Daoy (cell line): ENCODE measurements at places on chromosomes 6 and 20. TPM values are rescaled to one million over a fixed set of nuclear protein-coding genes. Genes with fewer than 3 reads are reported as not detected.
A peak's percentile ranks its signal among the peaks of the same experiment; 100 is the strongest.

- DNase-seq, result no peak
Observed at GRCh38 chr20:44087857-44088120, 99.2 kb downstream of the JPH2 start.

- no peak for DNase-seq
Observed at GRCh38 chr6:167145461-167145860, 12.3 kb downstream of the GPR31 start.

ASCC3 gene
- total RNA-seq, result 33.6 and 36.3 TPM in 2 replicates

DNA sequence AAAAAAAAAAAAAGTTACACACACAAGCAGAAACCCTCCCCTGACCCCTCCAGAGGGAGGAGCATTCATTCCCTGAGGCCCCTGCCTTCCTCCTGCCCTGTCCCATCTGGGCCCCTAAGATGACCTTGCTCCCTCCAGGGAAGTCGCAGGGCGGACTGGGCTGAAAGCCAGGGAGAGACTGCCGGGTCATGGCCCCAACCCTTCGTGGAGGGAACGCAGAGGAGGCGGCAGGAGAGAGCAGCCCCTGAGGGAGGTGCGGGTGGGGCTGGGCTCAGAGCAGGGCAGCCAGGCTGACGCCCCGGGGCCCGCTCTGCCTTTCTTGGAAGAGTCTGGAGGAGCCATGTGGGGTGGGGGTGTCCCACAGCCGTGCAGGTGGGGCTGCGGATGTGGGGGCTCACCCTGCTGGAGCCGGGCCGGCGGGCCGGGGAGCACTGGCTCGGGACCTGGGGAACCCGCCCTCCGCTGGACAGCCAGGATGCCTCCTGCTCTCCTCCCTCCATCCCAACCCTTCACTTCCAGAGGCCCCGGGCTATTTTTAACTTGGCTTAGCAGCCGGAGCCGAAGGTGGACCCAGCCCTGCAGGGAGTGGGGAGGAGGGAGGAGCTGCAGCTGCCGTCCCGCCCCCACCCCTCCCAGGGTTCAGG is 15.0 kb upstream of the ABHD16B start:
- DNase-seq, result no peak

- no peak for DNase-seq
Observed at GRCh38 chr6:170038251-170038650, 252.6 kb downstream of the DLL1 start.

VTA1 gene
- 95.0 and 116 TPM in 2 replicates for total RNA-seq

DNA sequence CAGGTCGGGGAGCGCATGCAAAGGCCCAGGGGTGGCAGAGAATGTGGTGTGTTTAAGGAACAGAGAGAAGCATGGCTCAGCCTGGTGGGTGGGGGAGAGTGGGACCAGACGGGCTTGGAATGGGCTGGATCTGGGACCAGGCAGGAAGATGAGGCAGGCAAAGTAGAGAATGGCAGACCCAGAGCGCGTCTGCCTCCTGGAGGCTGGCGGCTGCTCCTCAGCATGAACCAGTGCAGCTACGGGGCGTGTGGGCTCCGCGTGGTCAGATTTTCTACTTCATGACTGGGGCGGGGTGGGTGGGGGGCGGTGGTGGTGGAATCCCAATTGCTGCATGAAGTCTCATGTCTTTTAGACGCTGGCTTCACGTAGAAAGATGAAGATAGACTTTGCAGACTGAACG is 135.6 kb downstream of the TFAP2C start:
- DNase-seq, result no peak

NPBWR2 gene
- not detected in 2 replicates for total RNA-seq

DNA sequence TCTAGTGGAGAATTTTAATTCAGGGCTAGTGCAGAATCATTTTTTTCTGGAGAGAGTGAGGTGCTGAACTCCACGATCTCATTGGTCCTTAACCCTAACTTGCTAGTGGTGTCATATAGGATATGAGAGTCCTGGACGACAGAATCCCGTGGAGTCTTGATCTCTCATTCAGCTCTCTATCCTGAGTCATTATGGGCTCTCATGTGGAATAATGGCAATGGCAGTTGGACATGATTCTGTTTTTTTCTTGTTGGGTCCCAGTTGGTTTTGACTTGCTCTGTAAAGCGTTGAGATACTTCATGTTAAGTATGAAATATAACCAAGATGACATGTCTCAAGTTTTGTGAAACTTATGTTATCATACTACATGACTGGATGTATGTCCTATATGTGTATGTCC is 6.3 kb upstream of the RNF144B start:
- no peak for DNase-seq

AURKA gene
- 115 and 137 TPM in 2 replicates for total RNA-seq

NKX2-2 gene
- 1.4 and 3.7 TPM in 2 replicates for total RNA-seq

TTK gene
- total RNA-seq, result 153 and 180 TPM in 2 replicates

- no peak for DNase-seq
Observed at GRCh38 chr6:72646604-72647485, 25.0 kb downstream of the KCNQ5 start.

PRDM13 gene
- 2.3 and 3.4 TPM in 2 replicates for total RNA-seq

GRCh38 chr6:6587696-6588063 is 840 bp upstream of the LY86 start:
- DNase-seq, result no peak

- no peak for DNase-seq
Observed at GRCh38 chr6:139446138-139446715, 71.8 kb upstream of the CITED2 start.

PHF10 gene
- 28.4 and 33.4 TPM in 2 replicates for total RNA-seq

DNA sequence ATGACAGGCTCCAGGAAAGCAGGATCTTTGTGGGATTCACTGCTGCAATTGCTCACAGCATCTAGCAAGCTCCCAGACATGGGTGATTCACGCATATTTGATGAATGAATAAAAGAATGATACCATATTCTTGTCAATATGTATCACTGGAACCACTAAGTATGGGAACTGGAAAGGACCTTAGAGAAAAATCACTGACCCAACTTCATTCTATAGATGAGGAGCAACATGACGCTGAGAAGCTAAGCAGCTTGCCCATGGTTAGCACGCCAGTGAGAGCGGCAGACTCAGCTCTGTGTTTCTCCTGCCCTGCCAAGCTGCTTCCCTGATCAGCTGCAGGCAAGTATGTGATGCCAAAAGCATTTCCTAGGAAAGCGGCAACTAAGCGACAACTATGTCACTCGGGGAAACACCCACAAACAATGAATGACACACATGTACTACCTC is 66.8 kb downstream of the PPP1R3G start:
- peak; percentile 69 for DNase-seq

EFCAB8 gene
- 1.2 TPM in 1 of 2 replicates, not detected in the other for total RNA-seq

- no peak for DNase-seq
Observed at GRCh38 chr20:43936104-43936770, 21.6 kb downstream of the TOX2 start.

DNA sequence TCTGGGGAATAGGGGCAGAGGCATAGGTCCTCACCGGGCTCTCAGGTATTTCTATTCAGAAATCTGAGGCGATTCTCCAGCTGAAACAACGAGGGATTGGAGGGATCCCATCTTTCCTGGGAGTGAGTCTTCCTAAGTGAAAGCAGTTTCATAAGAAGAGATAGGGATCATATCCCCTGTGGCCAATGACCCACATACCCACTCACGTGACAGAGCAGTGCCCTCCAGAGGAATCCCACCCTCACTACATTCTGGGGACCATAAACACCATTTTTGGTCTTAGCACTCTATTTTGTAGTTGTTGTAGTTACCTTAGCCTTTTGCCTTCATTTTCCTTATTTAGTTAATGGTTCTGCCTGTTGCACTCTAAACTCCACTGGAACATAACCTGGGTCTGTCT is 121.1 kb downstream of the GPR63 start:
- DNase-seq, result no peak

DNA sequence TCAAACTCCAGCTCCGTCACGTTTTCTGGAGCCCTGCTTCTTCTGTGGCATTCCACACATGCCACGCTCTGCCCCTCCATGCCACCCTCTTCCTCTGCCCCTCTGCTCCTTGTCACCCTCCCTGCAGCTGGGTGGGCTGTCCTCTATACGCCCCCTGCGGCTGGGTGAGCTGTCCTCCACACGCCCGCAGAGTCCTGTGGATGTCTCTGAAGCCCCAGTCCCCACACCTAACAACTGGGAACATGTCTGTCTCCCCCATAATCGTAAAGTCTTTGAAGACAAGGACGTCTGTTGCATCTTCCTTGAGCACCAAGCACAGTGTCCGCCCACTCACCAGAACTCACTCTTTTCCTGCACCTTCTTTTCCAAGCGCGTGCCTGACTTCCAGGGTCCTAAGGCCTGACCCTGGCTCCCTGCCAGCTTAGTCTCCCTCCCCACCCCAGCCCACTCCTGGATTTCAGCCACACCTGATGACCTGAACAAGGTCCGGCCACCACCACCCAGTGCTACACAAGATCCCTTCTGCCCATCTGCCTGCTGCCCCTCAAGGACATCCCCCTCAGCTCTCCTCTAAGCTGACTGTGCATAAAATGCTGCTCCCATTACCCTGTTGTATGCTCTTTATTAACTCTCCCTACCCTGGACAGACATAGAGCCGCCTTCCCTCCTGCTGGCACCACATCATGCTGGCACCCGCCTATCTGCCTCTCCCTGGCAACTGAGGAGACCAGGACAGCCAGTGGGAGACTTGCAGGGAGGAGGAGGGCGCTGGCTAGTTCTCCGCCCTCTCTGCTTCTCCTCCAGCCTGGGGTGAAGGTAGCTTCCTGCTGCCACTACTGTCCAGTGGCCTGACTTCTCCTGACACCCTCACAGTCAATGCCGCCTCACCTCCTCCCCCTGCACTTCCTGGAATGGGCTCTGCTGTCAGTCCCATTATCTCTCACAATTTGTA is 10.7 kb upstream of the PRR18 start:
- DNase-seq, result no peak

TP53TG5 gene
- not detected in 2 replicates for total RNA-seq

- peak; percentile 84 for DNase-seq
Observed at GRCh38 chr6:155171747-155172449, 91.9 kb upstream of the CLDN20 start.

JAG1 gene
- 61.3 and 62.5 TPM in 2 replicates for total RNA-seq

DNA sequence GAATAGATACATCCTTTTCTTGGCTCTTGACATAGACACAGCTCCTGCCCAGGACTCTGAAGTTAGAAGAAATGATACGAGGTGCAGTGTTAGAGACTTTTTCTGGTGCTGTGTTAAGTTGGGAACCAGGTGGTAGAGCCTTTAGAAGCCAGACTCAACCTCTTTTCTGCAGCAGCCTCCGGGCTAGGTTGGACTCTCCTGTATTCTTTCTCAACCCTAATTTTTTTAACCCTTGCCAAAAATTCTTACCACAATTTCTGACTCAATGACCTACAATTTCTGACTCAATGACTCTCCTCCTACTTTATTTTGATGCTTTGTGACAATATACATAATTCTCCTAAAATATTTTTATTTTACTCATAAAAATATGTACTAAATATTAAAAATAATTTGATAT is 127.4 kb upstream of the PRL start:
- DNase-seq, result no peak

GRCh38 chr6:73519926-73520687 is 725 bp downstream of the EEF1A1 start:
- DNase-seq, result peak; percentile 85

ITPR3 gene
- 10.4 and 12.6 TPM in 2 replicates for total RNA-seq

SLC25A27 gene
- 2.8 and 7.5 TPM in 2 replicates for total RNA-seq

GRCh38 chr20:9114709-9115108 is 45.8 kb downstream of the PLCB4 start:
- no peak for DNase-seq

CCN2 gene
- total RNA-seq, result 82.6 and 86.6 TPM in 2 replicates

DNA sequence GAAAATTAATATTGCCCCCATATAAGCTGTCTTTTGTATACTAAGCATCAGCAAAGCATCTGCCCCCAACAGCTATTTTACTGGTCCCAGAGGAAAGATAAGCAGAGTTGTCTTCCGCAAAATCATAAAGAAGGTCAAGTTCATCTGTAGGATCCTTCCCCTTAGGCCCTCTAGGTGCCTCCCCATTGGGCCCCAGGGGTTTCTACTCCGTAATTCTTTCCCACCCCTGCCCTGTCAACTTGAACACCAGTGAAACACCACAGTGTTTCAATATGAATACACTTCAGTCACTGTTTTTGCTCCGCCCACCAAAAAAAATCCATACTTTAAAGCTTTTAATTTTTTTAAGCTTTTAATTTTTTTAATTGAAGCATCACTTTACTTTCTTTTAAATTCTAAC is 159.2 kb downstream of the ATXN1 start:
- DNase-seq, result no peak

DNA sequence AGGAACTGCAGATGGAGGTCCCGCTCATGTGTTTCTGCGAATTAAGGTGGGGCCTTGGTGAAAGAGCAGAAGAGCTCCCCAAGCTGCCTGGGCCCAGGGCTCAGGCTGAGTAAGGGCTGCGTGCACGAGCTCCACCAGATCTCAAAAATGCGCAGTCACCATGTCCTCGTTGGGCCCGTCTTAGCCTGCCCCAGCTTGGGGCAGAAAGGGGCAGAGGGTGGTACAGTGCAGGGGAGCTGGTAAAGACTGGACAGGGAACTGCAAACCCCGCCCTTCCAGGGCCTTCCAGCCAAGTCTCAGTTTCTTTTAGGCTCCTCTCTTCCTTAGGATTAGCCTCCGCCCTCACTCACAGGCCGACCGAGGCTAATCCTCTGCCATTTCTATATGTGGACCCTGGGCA is 101.6 kb downstream of the FOXF2 start:
- DNase-seq, result no peak

GRCh38 chr20:17628101-17628841 is 53.8 kb downstream of the RRBP1 start:
- no peak for DNase-seq

UBE2C gene
- 167 and 200 TPM in 2 replicates for total RNA-seq

DNA sequence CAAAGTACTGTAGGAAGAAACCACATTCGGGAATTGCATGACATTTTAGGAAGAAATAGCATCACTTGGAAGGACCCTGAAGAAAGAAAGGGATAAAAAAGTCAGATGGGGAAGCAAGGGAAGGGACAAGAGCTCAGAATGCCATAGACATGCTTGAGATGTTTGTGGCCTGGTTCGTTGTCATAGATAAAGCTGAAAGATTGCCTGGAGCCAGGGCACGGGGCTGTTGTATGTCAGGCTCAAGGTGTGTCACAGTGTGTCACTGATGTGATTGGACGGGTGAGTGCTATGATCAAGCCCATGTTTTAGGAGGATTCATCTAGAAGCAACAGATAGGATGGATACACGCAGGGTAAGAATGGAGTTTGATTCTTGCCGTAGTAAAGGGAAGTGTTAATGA is 216.2 kb upstream of the SOX4 start:
- DNase-seq, result no peak
